ENCODE measurements at places on chromosomes 3 and 15.

DNA sequence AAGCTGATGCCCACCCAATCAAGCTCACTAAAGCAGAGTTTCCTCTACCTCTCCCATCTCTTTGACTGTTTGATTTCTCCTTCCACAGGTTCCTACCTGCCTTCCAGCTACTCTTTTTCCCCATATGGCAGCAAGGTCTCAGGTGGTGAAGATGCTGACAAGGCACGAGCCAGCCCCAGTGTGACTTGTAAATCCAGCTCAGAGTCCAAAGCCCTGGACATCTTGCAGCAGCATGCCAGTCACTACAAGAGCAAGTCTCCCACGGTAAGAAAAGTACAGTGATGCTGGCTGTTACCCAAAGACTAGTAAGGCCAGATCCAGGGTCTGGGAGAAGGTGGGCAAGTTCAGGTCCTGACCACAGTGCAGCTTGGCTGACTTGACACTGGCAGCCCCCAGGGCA lies 95.3 kb downstream of the RBPMS2 start:
- no peak for DNase-seq

DNA sequence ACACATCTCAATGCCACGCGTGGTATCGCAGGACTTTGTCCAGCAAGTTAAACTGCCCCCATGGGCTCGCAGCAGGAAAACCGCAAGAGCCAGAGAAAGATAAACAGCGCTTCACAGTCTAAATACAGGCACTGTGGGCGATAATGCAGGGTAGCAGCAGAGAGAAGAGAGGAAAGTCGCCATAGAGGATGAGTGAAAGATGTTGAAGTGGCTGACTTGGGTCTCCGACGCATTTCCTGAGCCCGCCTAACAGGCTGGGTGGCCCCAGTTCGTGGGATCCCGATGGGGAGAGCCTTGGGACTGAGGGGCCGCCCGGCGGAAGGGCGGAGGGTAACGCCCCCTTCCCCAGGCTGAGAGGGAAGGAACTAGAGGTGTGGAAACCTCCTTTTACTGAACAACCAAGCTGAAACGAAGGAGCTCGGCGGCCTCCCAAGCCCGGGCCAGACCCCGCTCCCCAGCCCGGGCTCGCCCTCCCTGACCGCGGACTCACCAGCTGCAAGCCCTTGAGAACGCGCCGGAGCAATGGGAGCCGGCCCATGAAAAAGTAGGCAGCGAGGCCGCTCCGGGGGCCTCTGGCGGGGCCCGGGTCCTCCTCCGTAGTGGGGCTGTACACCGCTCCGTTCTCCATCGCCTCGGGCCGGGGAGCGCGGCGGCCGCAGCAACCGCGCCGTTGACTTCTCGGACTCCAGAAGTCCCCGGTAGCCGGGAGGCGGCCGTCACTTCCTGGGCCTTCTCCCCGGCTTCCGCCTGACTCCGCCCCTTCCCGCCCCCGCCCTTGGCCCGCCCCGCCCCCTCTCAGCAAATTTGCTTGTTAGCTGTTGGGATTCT lies at the start of gene CMTM6:
TSS of gene CMTM6 (minus strand) at position 735 of the 828 bp plus-strand sequence. CDS start at position 628, 107 bp downstream.
- DNase-seq = peak; percentile 97

DNA sequence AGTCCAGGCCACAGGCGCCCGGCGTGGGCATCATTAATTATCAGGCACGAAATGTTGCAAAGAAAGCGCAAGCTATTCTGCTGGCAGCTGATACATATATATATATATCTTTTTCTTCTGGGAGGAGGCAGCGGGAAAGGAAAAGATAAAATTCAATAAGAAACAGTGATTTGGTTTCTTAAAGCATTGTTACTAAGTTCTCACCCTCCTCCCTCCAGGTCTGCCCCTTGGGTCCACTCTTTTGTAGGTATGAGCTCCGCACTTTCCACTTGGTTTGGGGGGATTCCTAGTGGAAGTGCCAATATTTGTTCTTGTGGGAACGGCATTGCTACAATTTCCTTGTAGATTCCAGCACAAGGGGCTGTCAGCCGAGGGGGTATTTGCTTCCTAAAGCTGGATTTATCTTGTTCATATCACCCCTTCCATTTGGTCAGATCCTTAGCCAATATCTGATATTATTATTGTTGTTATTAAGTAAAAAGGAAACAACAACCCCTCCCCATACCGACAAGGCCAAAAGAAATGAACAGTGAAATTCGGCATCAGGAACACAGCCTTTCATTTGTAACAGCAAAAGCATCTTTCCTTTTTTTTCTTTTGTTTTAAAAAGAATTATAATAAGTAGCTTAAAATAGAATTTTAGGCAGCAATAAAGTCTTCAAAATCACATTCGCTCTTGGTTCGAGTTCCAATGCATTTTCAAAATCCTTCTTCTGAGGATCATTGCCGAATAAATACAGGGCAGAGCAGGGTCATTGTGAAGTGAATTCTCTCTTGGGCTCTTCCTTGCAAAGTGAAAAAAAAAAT lies 15.6 kb downstream of the ZIC1 start:
- no peak for DNase-seq

- no peak for DNase-seq
Measured at GRCh38 chr3:170602556-170602955, 16.7 kb upstream of the SLC7A14 start.

GRCh38 chr15:64046421-64047153 lies at the start of gene DAPK2:
TSS of gene DAPK2 (minus strand) at chr15:64046485. CDS start at chr15:64040261, 6,224 bp downstream.
- DNase-seq = peak; percentile 88

DNA sequence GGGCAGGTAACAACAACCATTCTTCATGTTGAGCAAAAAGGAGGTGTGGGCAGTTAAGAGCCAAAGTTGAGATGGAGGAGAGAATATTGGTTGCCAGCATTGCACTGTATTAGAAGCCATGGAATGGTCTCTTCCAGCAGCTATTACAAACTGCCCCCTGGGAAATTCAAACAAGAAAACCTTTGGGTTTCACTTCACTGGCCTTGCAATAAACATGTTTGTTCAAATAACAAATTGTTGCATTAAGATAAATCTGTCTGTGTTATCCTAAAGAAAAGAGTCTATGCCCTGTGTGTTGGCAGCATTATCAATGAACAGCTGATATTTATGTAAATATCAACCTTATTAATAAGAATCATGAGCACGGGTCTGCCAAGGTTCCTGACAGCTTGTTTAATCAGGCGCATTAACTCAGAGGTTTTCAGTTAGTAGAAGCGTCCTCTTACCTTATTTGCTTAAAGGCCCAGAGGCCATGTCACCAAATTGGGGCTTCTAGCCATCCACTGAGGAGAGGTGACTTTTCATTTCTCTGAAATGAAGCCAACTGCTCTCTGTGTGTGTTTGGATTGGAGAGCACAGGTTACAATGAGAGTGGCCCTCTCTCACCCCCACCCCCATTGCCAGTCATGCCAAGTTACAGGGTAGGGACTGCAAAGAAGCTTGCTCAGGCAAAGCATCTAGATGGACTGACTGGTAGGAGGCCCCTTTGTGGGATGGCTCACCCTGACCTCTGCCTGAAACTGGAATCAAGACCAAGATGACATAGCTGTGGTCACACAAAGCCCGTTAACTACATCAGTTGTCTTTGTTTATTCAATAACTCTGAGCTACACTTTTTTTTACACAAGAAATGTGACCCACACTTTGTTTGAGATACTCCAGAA lies 10.5 kb downstream of the FILIP1L start:
- no peak for DNase-seq

Data from HuH-7.5 (cell line).